Mesendoderm (in vitro differentiated cells): ENCODE measurements at places on chromosomes 2 and 18.

- H3K36me3 ChIP-seq = no peaks in the 10 kb centered on the region
- DNase-seq = no peak
- H3K4me3 ChIP-seq = no peak overlapping the region
- H3K27ac ChIP-seq = no peak overlapping the region
Observed at GRCh38 chr2:69213201-69213600, 173.8 kb downstream of the GFPT1 start.

GRCh38 chr2:111711270-111711669 lies 172.7 kb downstream of the ANAPC1 start:
- no peaks in the 10 kb centered on the region for H3K27me3 ChIP-seq
- H3K36me3 ChIP-seq = no peaks in the 10 kb centered on the region
- H3K27ac ChIP-seq = no peak overlapping the region
- no peak overlapping the region for H3K4me3 ChIP-seq
- DNase-seq = no peak
- no peaks in the 10 kb centered on the region for H3K4me1 ChIP-seq

GRCh38 chr2:127551221-127551930 lies 15.9 kb downstream of the MYO7B start:
- H3K27me3 ChIP-seq = no peaks in the 10 kb centered on the region
- H3K36me3 ChIP-seq = no peaks in the 10 kb centered on the region
- no peak overlapping the region for H3K4me3 ChIP-seq
- no peak overlapping the region for H3K27ac ChIP-seq

- no peak overlapping the region for H3K4me3 ChIP-seq
- no peak overlapping the region for H3K27ac ChIP-seq
- H3K27me3 ChIP-seq = no peaks in the 10 kb centered on the region
- no peaks in the 10 kb centered on the region for H3K4me1 ChIP-seq
Observed at GRCh38 chr2:126982935-126983334, 84.2 kb downstream of the TEX51 start.

DNA sequence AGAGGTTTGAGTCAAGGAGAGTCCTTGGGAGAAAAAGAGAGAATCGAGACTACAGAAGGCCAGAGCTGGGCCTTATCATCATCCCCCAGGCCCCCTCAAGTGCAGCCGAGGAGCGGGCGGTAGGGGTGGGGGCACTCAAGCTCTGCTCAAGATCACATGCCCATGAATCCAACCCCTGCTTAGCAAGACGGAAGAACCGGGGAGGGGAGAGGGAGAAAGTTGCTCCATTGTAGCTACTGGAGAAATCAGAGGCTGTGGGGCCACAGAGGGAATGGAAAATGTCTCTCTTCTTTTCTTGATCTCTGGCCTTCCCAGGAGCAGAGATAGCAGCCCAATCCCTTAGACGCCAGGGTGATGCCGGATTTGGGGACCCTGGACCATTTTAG lies 14.6 kb downstream of the SLC4A3 start:
- H3K27ac ChIP-seq = no peak overlapping the region
- H3K27me3 ChIP-seq = no peaks in the 10 kb centered on the region
- no peak overlapping the region for H3K4me3 ChIP-seq
- peaks cover 7% of the 10 kb centered on the region for H3K4me1 ChIP-seq
- no peaks in the 10 kb centered on the region for H3K36me3 ChIP-seq
- DNase-seq = no peak

DNA sequence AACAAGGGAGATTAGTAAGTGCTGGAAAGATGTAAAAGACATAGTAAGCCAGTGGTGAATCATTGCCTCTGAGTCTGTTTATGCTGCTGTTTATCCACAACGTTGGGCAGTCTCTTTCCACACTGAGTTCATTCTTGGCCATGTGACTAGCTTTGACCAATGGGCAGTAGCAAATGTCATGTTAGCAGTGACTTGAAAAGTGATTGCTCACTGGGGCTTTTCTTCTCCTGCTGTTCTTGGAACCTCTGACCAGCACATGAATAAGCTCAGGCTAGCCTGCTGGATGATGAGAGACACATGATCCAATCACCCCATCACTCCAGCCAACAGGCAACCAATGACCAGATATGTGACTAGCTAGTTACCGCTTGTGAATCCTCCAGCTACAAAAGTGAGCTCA lies 360.4 kb downstream of the SLC4A3 start:
- H3K4me1 ChIP-seq = no peaks in the 10 kb centered on the region
- peak; percentile 23 for DNase-seq

- no peaks in the 10 kb centered on the region for H3K36me3 ChIP-seq
- no peaks in the 10 kb centered on the region for H3K27me3 ChIP-seq
- H3K4me1 ChIP-seq = no peaks in the 10 kb centered on the region
- no peak overlapping the region for H3K27ac ChIP-seq
- DNase-seq = no peak
Observed at GRCh38 chr2:134668821-134669220, 50.0 kb downstream of the TMEM163 start.

DNA sequence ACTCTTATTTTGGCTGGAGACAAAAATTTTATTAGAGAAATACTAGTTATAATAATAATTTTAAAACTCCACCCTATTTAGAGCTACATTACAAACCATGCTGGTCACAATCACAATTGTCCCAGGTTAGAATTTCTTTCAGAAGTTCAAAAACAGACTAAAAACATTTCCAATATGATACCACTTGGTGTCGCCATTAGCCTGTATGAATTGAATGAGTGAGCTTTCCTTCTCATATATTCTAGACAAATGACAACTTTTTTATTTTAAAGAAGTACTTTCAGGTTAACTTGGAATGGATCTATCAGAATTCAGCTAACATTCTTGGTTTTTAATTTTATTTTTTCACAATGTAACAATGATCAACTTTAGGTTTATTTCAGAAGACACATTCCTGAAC lies 48.0 kb downstream of the SERPINB8 start:
- DNase-seq = peak; percentile 42
- H3K27me3 ChIP-seq = no peaks in the 10 kb centered on the region
- no peaks in the 10 kb centered on the region for H3K36me3 ChIP-seq
- no peak overlapping the region for H3K27ac ChIP-seq
- no peak overlapping the region for H3K4me3 ChIP-seq
